ENCODE measurements at places on chromosomes 2 and 18.

DNA sequence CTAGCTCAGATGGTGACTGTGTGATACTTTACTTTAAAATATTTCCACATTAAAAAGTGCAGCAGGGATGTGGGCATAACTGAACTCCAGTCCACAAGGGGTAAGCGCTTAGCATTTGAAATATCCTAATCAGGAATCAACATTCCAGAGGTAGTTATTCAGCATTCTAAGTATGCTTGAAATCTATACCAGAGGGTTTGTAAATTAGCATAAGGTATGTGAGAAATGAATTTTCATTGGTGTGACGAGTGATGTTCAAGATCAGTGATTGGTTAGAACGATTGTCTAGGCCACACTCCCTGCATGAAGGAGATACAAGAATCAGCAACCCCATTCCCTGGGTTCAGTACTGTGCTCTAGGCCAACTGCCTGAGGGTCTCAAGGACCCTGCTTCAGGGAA is 42.6 kb downstream of the MAPK4 start:
- no peak for DNase-seq

DNA sequence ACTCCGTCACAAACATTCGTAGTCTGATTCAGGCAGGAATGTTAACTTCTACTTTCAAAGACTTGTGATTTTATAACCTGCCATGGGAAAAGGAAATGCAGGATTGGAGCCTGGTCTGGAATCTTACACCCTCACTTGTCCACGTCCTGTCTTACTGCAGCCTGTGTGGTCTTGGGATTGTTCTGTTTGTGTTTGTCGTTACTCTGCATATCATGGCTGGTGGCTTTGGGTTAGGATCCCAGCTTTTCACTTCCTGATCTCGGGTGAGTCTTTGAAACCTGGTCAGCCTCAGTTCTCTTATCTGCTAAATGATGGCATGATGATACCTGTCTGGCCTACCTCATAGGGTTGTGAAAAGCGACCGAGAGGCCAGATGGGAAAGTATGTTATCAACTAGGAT is 34.6 kb downstream of the SH3BP4 start:
- no peak for DNase-seq

DNA sequence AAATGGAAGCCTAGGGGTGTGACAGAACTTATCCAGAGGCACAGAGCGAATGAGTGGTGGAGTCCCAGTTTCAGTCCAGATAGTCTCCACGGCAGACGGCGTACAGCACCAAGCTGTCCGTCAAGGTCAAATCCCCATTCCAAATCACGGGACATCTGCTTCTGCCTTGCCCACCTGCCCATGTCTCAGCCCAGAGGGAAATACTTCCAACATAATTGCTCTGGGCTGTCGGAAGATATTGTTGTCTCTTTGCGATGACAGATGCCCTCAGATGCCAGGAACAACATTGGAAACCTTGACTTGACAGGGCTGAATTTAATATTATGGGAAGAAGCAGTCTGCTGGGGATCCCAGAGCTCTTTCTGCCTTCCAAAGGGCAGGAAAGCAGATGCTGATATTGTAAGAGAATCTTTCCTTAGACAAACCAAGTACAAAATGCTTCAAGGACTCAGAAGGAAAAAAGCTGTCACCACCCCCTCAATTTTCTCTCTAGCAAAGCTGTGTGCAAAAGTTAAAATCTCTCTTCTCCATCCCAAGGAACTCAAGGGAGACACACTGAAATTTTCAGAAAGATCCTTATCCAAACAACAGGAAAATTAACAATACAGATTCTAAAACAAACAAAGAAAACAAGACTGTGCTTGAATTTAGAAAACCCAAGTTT is 364.0 kb downstream of the LRATD1 start:
- no peak for DNase-seq

- no peak for DNase-seq
Measured at GRCh38 chr18:15198116-15198389, 450.1 kb downstream of the ANKRD30B start.

DNA sequence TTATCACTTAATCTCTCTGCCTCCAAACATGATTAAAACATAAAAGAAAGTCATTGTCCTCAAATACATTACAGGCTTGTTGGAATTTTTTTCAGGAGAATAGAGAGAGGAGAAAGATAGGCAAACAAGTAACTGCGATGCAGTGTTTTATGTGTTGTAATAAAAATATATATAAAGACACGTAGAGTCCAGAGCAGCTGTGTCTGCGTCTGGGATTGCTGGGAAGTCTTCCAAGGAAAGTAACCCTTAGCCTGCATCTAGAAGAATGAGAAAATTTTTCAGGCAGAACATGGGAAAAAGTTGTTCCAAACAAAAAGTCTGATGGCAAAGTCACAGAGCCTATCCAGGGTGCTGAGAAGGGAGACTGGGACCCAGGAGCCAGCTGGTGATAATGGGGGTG is 91.8 kb upstream of the ST6GAL2 start:
- no peak for DNase-seq

DNA sequence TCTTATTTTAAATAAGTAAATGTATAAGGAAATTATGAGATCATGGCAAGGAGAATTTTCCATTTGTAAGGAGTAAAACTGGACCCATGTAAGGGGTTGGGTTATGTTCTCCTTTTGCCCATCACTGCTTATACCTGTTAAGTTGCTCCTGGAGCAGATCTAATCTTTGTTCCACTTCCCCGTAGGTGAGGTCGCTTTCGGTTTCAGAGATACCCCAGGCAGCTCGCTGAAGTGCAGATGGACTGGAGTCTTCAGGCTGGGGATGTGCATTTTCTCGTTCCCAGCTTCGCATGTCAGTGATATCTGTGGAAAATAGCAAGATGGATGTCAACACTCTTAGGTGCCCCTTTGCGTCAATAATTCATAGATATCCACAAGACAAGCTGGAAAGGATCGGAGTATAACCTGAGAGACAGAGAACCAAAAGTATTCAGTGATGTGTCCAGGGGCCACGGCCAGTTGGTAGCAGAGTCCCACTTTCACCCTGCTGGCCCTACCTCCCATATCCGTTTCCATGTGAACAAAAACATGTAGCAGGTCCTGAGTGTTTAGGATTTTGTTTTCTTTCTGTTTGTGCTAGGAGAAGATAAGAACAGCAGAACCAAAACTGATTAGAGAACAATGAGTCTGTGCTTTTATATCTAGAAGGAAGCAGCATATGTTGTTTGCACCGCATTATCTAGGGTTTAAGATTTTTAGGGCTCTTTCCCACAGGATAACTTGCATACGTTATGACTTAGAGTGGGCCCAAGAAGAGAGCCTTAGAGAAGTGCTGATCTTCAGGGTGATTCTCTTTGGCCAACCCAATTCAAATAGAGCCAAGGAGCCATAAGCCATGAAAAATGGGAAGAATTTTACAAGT is 36.0 kb downstream of the GCA start:
- no peak for DNase-seq

DNA sequence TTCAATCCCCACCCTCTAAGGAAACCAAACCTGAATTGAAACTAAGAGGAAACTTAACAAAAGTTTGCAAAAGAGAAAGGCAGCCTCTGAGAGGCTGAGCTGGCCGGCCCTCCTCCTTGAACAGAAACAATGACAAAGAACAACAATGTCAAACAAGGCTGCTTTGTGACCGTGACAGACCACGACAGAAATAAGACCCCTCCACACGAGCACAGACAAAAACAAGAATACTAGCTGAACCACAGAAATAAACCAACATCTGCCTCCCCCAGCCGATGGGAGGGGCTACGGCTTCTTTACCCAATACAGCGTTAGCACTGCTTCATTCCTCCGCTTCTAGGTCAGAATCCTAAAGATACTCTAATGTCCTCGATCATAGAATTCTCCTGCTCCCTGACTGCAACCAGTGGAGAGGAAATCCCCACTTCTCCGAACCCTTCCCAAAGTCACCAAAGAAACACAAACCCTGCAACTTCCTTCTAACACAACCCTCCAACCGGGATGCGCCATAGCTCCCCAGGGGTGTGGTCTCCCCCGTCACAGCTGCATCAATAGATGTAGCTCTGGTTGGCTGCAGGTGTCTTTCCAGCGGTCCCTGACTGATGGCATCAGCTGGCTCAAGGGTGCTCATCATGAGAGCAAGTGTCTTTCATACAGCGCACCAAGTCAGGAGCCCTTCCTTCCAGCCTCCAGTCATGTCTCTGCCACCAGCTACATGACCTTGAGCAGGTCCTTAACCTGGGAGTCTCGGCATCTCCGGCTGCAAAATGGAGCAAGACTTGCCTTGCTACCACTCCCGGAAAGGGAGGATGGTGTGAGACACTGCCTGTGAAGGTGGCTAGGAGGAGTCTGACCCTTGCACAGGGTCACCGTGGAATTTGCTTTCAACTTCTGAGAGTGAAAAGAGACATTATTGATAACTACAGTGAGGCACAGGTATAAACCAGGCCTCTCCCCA is 198.6 kb downstream of the HAUS1 start:
- no peak for DNase-seq

GRCh38 chr2:233264667-233265066 is 13.2 kb downstream of the ATG16L1 start:
- no peak for DNase-seq

GRCh38 chr2:118091140-118091478 is 2.8 kb downstream of the INSIG2 start:
- DNase-seq = no peak

DNA sequence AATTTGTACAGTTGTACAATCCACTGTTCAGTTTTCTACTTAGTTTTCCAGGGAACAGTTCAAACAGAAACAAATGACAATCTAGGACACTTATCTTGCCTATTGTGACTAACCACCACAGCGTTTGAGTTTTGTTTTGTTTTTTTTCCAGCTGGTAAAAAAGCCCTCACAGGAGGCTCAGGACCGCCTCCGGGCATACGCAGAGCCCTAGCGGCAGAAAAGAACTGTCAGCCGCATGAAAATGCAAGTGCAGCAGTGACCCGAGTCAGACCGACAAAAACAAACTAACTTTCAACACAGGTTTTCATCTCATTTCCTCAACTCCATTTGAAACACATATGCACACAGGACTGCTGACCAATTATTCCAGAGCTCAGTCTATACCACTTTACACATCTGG is 68.6 kb downstream of the STEAP3 start:
- no peak for DNase-seq

DNA sequence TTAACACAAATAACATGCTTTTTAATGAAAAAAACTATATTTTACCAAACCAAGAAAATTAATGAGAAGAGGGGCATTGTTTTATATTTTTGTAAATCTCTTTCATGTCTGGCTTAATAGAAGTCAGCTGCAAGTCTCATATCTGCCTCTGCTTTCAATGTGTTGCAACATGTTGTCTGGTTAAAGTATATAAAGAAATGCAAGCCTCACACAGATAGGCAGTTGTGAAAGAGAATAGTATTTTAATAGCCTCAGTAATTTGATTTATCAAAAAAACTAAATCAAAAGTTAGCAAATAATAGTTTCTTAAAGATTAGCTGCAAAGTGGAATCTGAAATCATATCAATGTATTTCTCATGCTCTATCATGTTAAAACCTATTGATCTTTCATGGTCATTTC is 52.9 kb upstream of the NCOA1 start:
- no peak for DNase-seq

GRCh38 chr2:84732897-84733778 is 147.7 kb downstream of the TRABD2A start:
- DNase-seq = no peak

GRCh38 chr2:151189125-151189524 is 72.5 kb downstream of the RBM43 start:
- DNase-seq = no peak

DNA sequence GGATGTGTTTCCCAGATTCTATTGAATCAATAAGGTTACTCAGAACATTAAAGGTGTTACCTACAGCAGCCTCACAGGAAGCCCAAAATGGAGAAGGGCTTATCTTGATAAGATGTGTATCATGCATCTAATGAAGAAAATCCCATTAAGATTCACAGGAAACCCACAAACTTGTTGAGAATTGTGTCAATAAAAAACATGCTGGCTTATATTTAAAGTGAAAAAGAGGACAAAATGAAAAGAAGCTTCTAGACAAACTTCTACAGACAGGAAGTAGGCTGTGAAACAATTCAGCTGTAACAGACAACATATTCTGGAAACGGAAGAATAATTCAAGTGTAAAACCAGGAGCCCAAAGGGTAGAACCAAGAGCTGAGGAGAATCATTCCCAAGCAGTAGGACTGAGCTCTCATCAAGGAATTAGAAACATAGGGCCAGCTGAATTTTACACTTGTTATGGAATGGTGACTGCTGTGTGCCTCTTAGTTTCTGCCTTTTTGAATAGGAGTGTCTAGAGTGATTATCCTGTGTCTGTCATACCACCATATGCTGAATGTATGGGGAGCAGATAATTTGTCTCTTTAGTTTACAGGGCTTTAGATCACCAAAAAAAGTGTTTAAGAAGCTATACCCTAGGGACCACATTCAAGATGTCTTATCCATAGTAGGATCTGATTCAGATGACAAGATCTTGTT is 9.6 kb downstream of the IMMT start:
- no peak for DNase-seq

DNA sequence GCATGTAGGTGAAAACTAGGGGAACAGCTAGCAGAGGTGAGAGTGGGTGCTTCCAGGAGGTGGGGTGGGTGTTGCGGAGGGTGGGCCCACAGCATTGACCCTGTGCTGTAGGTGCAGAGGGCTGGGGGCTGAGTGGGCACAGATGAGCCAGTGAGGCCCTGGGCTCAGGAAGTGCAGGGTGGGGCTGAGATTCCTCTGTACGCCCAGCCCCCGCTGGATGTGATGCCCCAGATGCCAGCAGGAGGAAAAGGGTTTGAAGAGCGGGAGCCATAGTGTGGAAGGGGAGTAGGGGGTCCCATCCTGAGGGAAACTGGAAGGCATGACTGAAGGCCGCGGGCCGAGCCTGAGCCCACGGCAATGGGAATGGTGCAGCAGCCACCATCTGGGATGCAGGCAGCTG is 14.1 kb upstream of the OTOS start:
- DNase-seq = no peak

DNA sequence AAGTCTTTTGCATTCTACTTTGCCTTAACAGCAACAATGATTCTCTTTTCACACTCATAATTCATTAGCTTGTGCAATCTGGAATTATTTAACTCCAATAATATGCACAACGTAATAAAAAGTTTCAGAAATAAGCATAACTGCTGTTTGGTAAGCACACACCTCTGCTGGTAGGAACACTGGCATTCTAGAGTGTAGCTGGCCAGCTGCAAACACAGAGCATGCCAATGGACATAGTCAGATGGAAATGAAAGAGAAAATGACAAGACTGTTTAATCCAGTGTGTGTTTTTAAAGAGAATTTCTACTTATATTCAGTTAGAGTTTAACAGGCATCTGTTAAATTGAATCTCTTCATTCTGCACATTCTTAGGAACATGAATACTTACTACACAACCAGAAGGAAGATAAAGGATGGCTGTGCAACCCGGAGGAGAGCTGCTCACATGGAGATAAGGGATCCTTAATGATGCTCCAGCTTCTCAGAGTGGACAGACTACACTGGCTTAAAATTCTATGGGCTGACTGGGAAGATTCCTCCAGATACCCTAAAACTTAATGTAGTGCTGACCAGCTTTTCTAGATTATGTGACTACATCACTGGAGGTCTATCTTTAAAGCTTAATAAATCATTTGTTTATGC is 94.6 kb upstream of the CHAC2 start:
- DNase-seq = no peak

GRCh38 chr2:118388771-118389170 is 300.5 kb downstream of the INSIG2 start:
- no peak for DNase-seq
